ENCODE measurements at places on chromosomes 13 and 19.

DNA sequence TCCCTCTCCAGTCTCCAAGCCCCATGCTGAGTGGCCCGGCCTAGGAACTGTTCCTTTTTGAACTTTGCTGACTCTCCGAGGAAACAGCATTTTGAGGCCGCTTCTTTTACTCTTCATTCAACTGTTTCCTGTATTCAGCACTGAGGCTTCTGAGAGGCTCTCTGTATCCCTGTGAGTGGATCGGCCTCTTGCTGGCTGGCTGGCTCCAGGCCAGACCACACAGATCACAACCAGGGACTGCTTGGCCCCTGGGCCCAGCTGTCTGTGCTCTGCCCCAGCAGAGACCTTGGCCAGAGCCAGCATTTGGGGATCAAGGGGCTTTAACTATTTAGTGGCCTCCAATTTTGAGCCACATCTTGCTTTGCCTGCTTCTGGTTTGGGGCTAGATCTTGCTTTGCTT is 75.6 kb upstream of the KL start:
- no peak for DNase-seq

DNA sequence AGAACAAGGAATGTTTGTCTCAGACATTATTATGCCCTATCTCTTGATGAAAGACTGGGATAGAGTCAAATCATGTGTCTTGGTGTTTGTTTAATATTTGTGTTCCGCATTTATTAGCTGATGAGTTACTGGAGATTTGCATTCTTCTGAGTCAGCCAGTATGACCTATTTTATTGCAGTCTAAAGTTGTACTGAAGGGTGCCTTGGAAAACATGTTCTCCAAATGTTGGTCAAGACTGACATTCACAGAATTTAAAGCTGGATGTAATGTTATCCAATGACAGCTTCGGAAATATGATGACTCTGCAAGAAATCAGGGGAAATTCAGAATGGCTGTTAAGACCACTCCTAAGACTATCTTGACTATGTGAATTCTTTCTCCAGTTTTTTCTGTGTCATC is 134.0 kb downstream of the KCNRG start:
- DNase-seq, result no peak

DNA sequence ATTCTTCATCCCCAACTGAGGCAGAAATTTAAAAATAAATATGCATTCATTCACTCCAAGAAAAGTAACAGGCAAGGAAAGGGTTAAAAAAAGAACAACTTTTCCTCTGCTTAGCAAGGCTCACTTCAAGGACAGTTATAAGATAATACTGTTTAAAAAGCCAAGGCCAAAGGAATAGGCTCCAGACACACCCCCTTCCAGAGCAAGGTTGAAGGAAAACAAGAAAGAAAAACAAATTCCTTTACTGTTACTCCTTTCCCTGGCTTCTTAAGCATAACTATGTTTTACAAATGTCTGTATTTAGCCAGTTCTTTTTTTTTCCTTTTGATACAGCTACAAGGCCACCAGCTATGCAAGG is 8.5 kb downstream of the SIGLEC11 start:
- no peak for DNase-seq

DNA sequence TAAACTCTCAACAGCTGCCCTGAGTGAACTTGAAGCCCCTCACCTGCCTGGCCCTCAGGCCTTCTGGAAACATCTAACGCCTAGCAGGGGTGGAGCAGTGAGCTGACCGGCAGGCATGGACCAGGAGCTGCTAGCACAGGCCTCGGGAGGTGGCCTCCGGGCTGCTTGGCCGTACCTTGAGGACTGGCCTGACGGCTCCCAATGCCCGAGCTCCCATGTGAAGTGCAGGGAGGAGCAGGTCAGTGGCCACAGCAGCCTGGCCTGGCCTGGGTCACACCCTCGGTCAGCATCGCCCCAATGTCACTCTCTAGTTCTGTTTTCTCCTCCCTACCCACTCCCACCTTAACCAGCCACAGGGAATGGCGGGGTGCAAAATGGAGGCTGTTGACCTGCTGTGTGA is 19.0 kb downstream of the TSHZ3 start:
- no peak for DNase-seq

DNA sequence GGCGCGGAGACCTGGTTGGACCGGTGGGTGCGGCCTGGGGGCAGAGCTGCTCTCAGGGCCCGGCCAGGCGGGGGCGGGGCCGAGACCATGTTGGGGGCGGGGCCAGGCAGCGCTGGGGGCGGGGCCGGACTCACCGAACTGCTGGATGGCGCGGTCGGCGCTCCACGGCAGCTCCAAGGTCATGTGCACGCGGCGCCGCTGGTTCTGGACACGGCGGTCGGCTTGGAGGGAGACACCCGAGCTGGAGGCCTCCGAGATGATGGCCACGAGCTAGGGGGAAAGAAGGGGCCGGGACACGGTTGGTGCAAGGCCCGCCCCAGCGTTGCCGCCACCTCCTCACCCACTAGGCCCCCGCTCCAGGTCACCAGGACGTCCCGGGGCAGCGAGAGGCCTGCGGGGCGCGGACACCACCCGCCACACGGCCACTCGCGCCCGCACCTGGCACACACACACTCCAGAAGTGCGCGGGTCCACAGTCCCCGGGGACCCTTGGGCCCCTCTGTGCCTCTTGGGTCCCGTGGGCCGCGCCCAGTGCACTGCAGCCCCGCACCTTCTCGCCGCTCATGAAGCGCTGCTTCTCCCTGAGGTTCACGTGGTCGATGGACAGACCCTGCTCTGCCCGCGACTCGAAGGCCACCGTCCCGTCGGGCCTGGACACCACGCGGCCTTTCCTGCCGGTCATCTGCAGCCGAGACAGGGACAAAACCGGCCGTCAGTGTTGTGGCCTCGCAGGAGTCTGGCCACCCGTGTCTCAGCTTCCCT is 8.7 kb downstream of the GPX4 start:
- DNase-seq, result no peak

DNA sequence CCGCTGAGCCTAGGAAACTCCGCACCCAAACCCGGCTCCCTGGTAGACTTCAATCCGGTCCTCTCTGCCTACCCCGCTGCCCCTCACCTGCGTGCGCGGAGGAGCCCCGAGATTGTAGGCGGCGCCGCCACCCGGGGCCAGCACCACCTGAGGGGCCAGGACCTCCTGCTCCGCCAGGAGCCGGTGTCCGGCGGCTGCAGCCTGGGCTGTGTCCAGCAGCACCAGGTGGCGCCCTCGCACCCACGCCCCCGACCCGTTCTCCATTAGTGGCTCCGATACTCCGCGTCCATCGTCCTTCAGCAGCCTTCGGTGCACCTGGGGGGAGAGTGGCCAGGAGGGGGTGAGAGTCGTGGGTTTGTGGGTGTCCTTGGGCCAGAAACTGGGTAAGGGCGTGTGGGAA is 18.5 kb downstream of the MAN2B1 start:
- DNase-seq, result no peak

- no peak for DNase-seq
These were observed 203.0 kb downstream of the POSTN start for GRCh38 chr13:37395544-37395943.

DNA sequence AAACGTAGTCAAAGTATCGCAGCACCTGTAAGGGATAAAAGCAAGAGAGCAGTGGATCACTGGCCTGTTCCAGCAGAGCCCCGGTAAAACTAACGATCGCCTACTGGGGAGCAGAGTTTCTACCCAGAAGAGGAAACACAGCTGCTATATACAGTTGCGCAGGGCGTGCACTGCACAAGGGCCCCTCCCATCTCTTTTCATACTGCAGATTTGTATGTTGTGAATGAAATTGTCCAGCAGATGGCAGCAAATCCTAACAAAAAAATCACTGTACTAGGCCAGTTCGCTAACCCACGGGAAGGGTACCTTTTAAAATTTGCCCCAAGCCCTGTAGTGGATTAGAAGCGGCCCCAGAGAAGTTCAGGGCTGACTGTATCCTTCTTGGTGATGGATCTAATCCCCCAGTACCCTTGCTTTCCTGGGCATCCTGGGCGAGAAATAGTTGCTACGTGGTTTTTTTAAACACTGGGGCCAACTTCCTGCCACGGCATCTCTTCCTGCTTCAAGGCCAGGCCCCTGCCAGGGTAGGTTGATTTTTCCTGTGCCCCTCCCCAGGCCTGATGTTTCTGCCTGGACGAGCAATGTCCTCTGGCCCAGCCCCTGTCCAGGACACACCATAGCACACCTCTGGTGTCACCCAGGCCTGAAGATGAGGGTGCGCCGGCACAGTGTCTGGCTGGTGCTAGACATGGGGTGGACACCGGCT is 127.0 kb downstream of the IER2 start:
- peak; percentile 32 for DNase-seq

- no peak for DNase-seq
These were observed 121.8 kb upstream of the VSTM2B start for GRCh38 chr19:29404015-29404414.

DNA sequence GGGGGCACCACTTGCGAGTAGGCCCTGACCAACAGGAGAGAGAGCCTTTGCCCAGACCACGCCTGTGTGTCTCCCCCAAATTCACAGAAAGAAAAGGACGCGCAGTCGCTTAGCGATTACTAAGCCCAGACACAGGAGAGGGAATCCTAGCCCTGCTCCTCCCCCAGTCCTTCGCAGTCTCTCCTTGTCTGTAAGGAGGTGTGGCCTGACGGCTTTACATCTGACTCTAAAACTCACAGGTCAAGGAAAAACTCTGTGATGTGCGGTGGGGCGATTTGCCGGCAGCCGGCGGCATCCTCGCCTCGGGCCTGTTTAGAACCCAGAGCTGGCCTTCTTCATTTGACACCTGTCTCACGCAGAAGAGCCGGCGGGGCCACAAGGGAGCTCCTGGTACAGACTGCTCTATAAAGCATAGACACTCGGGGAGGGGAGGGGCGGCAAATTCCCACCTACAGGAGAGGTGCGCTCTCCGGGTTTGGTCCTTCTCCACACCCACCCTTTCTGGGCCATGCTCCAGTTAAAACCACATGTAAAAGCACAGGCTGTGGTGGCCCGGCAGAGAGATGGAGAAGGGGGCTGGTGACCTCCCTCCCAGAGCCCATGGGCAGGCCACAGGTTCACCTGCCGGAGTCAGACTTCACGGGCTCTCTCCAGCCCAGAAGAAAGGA is 17.8 kb downstream of the GPR12 start:
- no peak for DNase-seq

DNA sequence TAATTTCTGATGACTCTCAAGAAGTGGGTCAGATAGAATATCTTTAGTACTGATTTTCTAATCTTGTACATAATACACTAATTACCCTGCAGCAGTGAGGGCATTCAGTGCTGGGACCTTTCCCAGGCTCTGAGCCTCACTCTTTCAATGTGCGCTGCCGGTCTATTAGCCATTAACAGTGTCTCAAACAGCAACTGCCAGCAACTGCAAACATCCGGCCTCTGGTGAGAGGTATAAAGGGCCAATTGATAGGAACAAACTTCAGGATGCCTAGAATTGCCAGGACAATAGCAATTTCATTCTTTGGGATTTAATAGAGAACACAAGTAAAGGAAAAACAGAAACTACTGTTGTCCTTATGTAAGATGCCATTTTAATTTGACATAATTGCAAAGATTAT is 604.4 kb upstream of the SPRY2 start:
- no peak for DNase-seq

DNA sequence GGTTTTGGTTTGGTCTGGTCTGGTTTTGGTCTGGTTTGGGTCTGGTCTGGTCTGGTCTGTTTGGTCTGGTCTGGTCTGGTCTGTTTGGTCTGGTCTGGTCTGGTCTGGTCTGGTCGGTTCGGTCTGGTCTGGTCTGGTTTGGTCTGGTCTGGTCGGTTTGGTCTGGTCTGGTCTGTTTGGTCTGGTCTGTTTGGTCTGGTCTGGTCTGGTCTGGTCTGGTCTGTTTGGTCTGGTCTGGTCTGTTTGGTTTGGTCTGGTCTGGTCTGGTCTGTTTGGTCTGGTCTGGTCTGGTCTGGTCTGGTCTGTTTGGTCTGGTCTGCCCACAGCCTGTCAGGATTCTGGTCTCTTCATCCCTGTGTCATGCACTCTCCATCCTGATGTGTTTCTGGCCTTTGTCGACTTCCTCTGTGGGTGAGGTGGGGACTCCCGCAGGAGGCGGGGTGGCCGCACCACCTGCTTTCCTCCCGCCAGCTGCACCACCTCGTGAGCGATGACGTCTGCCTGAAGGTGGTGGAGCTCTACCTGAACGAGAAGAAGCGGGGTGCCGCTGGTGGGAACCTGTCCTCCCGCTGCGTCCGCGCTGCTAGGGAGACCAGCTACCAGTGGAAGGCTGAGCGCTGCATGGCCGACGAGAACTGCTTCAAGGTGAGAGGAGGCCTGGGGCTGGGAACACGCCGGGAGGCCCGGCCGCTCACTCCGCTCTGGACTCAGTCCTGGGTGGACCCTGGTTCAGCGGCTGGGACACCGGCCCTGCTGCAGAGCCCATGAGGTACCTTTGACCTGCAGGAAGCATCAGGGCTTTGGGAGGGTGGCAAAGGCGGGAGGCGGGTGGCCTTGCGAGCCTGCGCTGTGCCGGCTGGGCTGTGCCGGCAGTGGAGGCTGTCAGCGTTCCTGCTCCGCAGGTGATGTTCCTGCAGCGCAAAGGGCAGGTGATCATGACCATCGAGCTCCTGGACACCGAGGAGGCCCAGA is 12.9 kb upstream of the F2RL3 start:
- no peak for DNase-seq

DNA sequence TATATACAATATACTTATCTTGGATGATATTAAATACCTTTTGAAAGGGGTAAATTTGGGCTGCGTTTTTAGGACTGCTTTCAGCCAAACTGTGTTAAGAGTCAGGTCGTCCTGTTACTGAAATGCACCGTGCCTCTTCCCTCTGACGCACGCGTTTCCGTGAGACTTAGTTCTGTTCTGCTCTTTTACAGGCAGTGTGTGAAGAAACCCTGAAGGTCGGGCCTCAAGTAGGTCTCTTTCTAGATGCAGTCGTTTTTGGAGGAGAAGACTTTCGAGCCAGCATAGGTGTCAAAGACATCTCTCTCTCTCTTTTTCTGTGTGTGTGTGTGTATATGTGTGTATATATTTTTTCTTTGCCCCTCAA is 107.0 kb downstream of the ZIC5 start:
- DNase-seq, result no peak

DNA sequence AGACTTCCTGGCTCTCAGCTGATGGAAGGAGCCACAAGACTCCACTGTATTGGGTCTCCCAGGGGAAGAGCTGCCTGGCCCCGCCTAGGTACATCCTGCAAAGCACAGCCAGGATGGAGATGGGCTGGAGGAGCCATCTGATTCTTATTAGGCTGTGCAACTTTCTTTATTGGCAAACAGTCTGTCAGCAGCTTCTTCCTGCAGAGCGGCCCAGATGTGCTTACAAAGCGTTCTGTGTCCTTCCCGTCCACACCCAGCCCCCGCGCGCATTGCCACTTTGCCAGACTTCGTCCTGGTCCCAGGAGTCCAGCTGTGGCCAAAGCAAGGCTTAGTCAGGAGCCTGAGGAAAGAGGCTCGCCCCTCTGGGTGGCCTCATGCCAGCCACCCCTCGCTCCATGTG is 409.3 kb downstream of the ZNF536 start:
- no peak for DNase-seq

All from activated T-cell treated with anti-CD3 and anti-CD28 coated beads for 1 hour (primary cell).